CD4-positive, alpha-beta T cell treated with Interleukin-17A for 1 hour (primary cell): ENCODE measurements at places on chromosomes 11 and 22.

DNA sequence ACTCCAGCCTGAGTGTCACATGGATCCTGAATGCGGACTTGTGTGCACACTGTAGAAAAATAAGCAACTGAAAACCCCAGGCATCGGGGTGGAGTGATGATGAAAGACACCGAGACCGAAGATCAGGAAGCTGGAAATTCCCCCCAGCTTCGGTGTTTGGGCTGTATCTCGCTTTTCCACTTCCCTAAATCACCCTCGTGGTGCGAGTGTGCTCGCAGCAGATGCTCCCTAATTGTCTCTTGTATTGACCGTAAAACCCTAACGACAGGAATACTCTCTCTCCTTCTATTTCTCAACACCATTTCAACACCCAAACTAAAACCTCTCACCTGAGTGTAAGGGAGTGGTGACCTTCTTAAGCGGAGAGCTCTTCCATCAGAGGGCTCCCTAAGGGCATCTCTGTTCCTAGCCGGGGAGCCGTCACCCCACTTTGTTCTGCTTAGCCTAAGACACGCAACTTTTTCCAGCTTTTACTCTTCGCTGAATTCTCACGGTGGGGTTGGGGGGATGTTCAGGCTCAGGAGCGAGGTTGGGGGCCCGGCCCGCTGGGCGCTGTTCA lies 635 bp upstream of the GRK3 start:
- DNase-seq = peak; percentile 39

- DNase-seq = no peak
These were observed 26.3 kb upstream of the RFPL3 start for GRCh38 chr22:32331236-32331917.

DNA sequence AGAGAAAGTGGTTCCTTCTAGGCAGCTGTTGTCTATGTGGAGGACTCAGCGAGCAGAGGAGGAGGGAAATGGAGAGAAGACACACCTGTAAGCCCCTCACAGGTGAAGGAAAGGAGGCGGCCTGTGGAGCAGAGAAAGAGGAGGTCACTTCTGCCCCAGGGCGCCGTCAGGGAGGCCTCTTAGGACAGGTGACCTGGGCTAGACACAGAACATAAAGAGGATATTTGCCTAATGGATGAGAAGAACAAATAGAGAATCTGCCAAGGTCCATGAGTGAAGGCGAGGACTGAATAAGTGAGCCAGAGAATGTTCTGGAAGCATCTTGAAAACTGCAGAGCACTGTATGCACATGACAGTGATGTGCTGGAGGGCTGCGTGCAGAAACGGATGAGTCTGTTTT lies 2.2 kb upstream of the SCUBE1 start:
- DNase-seq = no peak

GRCh38 chr11:23780231-23780630 lies 716.6 kb upstream of the LUZP2 start:
- no peak for DNase-seq

DNA sequence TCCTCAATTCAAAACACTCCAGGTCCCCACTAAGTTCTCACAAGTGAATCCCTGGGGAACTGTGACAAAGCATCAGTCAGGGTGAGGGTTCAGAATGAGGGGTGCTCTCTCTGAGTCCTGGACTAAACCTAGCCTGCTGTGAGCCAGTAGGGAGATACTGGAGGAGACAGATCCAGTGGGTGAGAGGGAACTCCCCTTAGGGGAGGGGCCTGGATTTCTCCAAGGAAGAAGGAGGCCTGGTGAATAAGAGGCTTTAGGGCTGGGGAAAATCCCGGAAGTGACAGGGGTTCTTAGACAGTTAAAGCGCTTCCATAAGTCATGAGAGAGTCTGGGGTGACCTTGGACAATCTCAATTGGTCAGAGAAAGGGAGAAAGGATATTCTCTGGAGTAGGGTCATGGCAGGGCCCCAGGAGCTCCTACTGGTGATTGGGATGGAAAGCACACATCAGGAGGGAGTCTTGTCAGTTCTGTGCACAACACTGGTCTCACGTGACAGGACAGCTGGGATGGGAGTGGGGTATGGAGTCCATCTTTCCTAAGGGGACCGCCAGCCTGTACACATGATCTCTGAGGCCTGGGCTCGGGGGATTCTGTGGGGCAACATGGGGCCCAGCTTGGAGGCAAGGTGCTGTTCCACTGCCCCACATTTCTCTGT lies 1.5 kb downstream of the TBC1D10A start:
- DNase-seq = no peak

DNA sequence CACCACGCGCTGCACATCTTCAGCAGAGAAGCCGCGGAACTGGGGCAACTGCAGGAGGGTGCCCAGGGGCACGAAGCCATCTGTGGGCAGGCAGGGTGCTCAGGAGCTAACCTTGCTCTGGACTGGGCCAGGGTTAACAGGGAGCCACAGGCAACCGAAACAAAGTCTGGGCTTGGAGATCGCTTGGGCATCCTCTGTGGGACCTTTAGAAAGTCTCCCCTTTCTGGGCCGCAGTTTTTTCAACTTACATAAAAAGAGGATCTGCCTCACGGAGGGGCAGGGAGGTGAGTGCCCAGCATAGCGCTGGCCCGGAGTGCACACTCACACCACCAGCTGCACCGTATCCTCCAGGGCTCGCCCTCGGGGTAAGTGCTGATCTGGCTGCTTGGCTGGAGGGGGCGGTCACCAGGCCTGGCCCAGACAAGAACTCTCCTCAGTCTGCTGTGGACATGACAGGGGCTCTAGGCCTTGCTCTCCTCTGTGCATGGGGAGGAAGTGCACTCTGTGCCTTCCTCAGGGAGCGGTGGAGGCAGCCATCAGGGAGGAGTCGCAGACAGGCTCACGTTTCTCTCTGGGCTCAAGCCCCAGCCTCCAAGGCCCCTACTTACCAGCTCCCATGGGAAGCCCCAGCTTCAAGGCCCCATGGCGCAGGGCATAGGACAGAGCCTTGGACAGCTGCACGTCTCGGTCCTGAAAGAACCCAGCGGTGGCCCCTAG lies 937 bp downstream of the TRPT1 start:
- no peak for DNase-seq

DNA sequence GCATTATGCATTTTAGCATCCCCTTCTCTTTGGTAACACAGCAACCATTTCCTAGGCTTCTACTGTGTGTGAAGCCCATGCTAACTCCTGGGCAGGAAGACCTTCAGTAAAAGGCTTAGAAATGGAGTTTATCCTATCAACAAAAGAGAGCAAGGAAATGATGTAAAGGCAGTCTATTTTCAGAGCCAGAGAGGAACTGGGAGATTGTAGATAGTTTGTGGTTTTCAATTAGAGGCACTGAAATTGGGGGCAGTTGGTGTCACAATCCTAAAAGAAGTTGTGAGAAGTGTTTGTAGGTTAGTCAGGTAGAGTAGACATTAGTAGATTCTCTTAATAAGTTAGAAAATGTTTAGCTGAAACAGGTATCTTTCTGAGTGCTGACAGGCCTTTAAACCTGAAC lies 7.1 kb downstream of the ACAD8 start:
- DNase-seq = no peak

DNA sequence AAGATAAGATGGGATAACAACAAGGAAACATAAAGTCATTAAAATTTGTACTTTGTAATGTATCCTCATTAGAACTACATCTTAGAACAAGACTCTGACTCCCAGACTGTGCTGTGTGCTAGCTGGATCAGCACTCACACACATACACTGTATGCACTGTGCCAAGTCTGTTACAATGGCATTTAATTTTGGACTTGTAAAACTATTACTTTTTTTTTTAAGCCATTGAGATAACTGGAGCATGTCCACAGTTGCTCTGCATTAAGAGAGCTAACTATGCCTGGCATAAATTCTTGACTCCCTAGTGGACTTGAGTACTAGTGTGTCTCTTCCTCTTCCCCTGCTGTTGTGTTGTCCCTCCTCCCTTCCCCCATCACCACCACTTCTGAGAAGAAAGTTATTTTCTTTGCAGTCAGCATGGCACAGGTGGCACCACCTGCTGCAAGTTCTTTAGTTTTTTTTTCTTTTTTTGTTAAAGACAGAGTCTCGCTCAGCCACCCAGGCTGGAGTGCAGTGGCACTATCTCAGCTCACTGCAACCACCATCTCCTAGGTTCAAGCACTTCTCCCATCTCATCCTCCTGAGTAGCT lies 268.6 kb downstream of the TMEM135 start:
- DNase-seq = no peak

- no peak for DNase-seq
These were observed 610.7 kb downstream of the NTM start for GRCh38 chr11:131980888-131981668.

DNA sequence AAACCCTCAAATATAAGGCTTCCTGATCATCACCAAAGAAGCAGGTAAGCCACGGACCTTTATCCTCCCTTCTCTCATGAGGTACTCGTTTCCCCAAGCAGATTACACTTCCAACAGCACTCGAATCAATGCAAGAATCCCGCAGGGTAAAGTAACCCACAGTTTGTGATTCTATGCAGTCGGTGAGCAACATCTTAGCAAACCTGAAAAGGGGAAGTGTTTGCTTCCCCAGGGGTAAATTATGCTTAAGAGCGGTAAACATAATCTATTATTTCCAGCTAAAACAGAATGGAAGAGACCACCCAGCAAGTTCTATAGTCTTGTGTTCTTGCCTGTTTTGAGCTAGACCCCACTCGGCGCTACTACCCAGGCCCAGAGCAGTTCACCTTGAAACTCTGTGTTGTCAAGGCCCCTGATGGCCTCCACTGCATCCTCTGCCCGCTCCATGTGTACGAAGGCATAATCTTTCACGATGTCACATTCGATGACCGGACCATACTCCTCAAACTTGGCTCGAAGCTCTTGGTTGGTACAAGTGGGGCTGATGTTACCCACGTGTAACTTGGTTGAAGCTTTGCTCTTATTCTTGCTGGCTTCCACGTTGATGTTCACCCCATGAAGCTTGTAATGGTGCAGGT lies 1.3 kb downstream of the RBM4B start:
- DNase-seq = no peak

- DNase-seq = no peak
These were observed 219.9 kb upstream of the GRIA4 start for GRCh38 chr11:105389952-105390351.

- DNase-seq = peak; percentile 39
These were observed 275.3 kb downstream of the ETS1 start for GRCh38 chr11:128311742-128312719.

GRCh38 chr11:115930886-115931547 lies 426.8 kb upstream of the CADM1 start:
- DNase-seq = no peak

GRCh38 chr11:86934926-86935579 lies 20.1 kb downstream of the FZD4 start:
- DNase-seq = no peak

DNA sequence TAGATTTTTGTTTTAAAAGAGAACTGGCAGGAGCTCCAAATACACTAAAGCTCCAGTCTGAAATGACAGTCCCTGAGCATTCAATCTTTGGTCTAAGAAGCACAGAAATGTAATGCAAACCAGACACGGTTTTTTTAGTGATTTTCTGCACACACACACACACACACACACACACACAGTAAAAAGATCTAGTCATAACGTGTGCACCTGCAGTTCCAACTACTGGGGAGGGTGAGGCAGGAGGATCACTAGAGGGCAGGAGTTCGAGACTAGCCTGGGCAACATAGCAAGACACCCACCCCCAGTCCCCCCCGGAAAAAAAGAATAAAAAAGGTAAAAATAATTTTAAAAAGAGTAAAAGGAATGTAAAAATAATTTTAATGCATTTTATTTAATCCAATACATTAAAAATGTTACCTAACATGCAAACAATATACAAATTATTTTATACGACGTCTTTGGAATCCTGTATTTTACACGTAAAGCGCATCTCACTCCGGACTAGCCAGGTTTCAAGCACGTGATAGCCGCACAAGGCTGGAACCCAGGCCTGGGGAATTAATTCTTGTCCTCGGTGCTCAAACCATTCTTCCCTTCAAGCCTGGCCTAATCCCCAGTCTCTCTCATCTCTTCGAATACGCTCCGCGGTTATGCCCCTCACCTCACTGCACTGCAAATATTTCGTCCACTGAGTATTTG lies 762 bp upstream of the TBC1D22A start:
- DNase-seq = peak; percentile 29

- no peak for DNase-seq
These were observed 4.3 kb upstream of the OR51V1 start for GRCh38 chr11:5204787-5205186.

- DNase-seq = no peak
These were observed 17.2 kb downstream of the SCGB1A1 start for GRCh38 chr11:62435846-62436660.

- DNase-seq = peak; percentile 70
These were observed 518 bp downstream of the KMT5B start for GRCh38 chr11:68212421-68213134.

DNA sequence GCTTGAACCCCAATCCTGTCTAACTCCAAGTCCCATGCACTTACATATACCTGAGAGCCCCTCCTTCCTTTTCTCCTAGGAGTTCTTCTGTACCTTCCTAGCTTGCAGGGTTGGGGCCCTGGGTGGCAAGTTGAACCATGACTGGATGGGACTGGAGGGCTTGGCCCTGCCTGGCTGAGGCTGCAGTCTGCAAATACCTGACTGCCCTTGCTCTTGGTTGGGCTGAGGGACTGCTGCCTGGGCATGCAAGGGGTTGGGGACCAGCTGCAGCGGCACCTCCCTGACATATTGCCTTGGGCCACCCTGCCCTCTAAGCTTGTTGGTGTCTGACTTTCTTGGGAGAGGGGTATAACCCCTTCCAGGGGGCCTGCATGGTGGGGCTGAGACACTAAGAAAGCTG lies 9.8 kb upstream of the SLC39A13 start:
- no peak for DNase-seq

- DNase-seq = no peak
These were observed at the start of gene MS4A6A for GRCh38 chr11:60182541-60183330. Gene MS4A6A (minus strand): TSS chr11:60183083. CDS start chr11:60181727, 1,356 bp downstream.

- peak; percentile 88 for DNase-seq
These were observed 22.2 kb upstream of the CBX7 start for GRCh38 chr22:39174498-39175352.

DNA sequence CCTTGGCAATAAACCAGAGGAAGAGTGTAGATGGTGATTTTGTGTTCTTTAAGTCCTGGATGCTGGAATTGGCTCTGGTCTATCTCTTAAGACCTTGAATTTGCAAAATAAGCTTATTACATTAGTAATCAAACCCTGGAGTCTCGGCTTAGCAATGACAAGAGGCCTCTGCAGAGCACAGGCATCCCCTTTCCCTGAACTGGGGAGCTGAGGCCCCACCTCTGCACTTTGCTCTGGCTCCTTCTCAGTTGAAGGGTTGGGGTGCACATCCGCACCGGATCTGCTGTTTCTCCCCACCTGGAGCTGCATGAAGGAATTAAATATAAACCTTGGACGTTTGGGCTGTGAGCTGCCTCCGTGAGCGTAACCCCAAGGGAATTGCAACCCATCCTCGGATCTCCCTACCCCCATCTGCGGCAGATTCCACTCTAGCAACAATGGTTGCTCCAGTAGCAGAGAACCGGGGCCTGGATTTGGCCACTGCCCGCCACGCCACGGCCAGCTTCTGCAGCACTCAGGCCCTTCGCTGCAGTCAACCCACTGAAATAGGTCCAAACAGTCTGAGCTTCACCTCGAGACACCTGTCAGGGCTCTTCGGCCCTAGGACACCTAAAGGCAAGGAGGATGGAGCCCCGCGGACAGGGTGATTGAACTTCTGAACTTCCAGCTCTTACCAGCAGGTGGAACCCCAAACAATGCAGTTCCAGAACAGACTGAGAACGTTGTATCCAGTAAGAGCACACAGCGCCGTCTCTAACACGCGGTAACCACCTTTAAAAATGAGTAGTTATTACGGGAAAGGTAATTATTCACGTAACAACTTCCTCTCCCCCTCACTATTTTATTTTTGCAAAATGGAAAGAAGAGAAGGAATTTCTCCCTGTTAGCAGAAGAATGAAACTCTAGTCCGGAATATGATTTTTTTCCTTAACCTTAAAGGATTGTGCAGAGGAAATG lies 54.8 kb upstream of the CAPRIN1 start:
- peak; percentile 83 for DNase-seq
